ENCODE measurements at places on chromosomes 5 and 9.

DNA sequence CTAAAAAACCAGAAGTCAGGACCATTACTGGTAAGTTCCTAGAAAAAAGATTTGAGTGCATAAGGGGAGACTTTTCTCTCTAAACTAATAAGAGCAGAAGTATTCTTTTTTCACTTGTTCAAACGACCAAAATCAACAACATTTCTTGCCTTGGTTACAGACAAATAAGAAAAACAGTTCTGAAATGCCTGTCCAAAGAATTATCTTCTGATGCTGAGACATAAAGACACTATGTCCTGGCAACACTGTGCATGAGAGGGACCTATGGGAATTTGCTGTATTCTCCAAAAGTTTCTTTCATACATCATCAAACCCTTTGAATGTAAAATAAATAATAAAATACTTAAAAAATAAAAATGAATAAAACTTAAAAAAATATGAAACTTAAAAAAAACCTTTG lies 50.4 kb downstream of the ZNF474 start:
- no peak for DNase-seq

- peak; percentile 52 for DNase-seq
Observed at GRCh38 chr5:10724781-10725507, 36.1 kb downstream of the DAP start.

DNA sequence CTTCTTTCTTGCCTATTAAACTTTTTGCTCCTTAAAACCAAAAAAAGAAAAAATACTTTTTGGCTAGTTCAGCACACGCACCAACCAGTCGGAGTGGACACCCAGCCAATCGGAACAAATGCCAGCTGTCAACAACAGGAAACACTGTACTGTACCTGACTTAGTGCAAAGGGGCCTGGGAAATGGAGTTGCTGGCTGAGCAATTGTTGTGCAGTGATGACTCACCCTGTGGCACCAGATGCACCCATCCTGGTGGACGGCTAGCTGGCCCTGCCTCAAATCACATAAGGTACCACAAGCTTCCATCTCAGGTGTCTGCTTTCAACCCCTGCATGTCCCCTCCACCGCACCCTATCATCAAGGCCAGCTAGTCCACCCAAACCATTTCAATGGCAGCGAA lies 20.9 kb downstream of the FOXE1 start:
- no peak for DNase-seq

- no peak for DNase-seq
Observed at GRCh38 chr9:76895186-76895585, 10.7 kb downstream of the PRUNE2 start.

DNA sequence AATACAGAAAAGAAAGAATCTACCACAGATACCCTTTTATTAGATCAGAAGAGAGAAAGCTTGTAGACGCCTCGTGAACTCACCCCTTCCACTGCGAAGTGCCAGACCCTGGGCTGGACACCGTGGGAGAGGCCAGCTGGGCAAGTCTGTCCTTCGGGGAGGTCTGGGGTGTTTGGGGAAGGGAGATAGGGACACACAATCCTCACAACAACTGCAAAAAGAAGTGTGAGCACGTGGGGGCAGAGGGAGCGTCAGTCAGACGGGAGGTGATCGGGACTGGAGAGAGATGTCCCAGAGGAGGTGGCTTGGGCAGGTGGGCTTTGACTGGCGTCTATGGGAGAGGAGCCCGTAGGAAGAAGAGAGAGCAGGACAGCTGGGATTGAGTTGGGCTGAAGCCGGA lies 27.3 kb upstream of the GRHPR start:
- no peak for DNase-seq

DNA sequence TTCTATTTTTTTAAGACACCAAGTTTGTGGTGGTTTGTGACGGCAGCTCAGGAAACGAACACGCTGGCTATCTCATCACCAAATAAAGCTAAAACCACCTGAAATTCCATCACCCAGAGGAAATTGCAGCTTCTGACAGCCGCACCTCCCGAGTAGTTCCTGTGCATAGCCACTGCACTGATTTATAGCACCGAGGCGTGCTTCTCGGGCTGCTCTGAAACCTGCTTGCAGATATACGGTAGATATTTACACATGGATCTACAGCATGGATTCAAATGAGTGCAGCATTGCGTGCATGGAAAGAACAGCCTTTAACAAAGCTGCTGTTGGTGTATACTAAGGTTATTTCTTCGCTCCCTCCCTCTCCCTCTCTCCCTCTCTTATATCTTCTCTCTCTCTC lies 153.8 kb downstream of the PHF2 start:
- no peak for DNase-seq

GRCh38 chr9:71519098-71519696 lies 249.1 kb downstream of the CEMIP2 start:
- DNase-seq, result no peak

GRCh38 chr9:99193466-99193821 lies 28.3 kb downstream of the ALG2 start:
- DNase-seq, result no peak

GRCh38 chr5:10528827-10529226 lies 35.0 kb upstream of the ANKRD33B start:
- DNase-seq, result no peak

DNA sequence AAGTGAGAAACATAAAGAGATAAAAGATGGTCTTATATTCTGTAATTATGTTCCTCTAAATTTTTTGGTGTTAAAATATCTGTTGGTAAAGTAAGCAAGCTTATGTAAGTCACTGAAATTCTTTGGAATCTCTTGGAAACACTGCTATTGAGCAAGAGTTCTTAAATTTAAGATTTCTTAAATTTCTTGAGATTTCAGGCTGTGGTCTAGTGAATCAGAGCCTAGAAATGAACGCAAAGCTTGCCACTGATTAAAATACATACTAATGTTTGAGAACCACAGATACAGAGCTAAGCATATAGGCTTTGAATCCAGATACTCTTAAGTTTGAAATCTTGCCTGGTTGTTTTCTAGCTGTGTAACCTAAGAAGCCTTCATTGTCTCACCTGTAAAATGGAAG lies 133.4 kb downstream of the TRPM3 start:
- DNase-seq, result peak; percentile 91

GRCh38 chr5:145737578-145737977 lies 97.6 kb downstream of the PRELID2 start:
- no peak for DNase-seq

DNA sequence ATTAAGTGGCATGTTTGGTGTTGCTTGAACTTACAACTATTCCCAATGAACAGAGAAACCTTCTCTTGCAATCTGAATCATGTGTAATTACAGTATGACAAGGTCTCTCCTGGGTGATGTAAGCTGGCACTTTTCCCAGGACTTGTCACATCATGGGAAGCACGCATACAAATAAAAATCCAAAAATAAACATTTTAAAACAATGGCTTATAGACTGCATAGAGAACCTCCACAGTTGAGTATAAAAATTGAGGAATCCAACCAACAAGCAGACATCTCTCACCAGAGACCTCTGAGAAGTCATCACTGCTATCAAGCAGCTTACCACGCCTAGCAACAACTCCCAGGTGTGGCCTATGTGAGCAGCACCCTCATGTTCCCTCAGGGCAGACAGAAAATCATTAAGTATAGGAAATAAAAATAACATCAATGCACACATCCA lies 3.9 kb downstream of the MLLT3 start:
- no peak for DNase-seq

DNA sequence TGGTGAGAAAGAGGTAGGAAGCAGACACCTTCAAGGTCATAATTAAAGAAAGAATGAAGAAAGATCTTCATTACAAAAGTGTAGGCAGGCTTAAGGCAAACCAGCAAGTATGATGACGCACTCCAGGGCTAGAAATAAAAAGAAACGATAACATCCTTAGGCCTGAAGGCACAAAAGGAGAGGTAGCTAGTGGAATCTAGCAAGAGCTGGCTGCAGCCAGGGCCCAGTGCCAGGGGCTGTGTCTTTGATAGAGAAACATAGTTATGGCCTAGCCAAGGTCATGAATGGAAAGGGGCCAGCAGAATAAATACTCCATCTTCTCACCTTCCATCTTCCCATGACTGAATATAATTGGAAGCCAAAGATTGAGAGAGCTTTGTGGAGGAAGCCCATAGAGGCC lies 6.8 kb upstream of the SH3TC2 start:
- no peak for DNase-seq

- no peak for DNase-seq
Observed at GRCh38 chr5:91670563-91670962, 287.4 kb upstream of the ARRDC3 start.

- no peak for DNase-seq
Observed at GRCh38 chr9:124040935-124041816, 29.6 kb downstream of the LHX2 start.

GRCh38 chr5:61277190-61277589 lies 54.9 kb upstream of the ZSWIM6 start:
- peak; percentile 71 for DNase-seq

DNA sequence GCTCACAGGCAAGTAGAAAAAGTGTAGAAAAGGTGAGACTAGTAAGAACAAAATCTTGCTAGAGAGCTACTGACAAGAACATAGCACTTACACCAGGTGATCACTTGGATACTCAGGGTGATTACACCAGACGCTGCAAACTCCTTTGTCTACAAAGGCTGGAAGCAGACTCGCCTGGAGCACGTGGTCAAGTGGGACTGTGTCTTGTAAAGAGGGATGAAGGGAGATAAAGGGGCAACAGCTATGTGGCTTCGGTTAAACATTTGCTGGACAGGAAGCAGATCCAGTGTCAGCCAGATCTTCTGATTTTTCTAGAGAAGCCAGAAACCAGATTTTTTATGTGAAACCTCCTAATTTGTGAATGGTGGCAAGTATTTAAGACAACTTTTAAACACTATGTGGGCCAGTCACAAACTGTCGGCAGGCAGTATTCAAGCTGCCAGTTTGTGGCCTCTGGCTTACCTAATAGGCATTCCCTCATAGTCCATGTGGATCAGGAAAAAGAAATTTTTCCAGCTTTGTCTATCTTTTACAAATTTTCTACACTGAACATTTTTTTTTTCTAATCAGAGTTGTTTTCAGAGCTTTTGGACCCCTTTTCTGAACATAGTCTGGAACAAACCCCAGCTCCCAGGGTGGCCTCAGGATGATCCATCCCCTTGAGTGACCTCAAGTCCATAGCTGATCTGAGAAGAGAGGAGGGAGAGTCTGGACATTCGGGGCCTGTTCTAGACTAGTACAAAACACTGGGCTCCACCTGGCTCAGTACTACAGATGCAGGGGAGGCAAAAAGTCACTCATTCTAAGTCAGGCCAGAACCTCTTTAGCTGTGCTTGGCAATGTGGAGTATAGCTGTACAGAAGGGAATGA lies 262.9 kb downstream of the ARRDC3 start:
- no peak for DNase-seq

DNA sequence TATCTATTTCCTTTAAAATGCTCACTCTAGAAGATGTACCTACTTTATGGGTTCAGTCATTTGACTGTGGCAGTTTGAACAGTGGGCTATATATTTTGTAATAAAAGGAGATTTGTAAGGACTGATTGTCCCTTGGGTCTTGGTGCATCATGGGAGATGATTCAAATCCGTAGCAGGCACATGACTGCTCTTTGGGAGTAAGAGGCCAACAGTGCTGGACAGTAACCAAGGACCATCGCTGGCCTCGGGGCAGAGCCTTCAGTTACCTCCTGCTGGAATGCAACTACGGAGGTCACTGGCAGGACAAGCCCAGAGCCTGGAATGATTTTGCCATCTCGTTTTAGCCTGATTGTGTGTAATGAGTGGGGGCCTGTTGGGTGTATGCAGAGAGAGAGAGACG lies 7.0 kb upstream of the MAMDC2 start:
- DNase-seq, result no peak

GRCh38 chr5:35063414-35063813 lies 15.7 kb upstream of the AGXT2 start:
- peak; percentile 38 for DNase-seq

DNA sequence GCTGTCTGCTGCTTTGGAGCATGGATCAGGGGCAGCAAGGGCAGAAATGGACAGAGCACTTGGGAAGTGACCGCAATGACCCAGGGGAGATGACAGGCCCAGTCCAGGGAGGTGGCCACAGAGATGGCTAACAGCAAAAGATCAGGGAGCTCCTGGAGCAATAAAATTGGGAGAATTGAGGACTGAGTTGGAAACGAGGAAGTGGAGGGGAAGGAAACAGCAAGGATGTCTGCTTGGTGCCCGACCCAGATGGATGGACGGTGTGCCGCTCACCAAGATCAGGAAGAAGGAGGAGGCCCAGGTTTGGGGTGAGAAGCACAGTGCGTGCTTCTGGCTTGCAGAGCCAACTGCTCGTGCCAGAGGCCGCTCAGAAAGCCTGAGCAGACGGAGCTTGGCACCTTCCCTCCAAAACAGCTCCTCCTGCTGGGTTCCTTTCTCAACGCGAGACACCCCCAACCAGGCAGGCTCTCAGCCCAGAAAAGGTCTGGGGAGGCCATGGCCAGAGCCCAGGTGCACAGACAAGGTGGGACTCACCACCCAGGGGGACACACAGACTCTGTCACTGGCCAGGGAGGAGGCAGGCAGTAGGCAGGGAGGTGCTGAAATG lies 1.7 kb upstream of the SLC34A1 start:
- DNase-seq, result no peak

DNA sequence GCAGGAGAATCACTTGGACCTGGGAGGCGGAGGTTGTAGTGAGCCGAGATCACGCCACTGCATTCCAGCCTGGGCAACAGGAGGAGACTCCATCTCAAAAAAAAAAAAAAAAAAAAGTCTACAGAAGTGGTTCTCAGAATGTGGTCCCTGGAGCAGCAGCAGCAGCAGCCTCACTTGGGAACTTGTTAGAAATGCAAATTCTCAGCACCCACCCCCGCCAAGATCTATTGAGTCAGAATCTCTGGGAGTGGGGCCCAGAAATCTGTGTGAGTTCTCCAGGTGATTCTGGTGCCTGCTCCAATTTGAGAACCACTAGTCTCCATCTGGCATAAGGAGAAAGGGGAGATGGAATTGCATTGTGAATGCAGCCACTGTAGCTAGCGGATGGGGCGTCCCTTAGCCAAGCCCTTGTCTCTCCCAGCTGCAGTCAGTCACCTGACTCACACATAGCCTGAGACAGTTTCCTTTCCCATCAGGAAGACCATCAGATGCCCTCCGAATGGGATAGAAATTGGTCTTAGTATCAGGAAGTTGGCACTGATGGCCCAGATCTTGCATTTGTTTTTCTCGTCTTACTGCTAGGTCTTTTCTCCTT lies 12.2 kb upstream of the PTCH1 start:
- no peak for DNase-seq

GRCh38 chr5:113678924-113679575 lies 165.6 kb downstream of the YTHDC2 start:
- DNase-seq, result peak; percentile 43

Measured in fibroblast of upper back skin (primary cell).